ENCODE measurements at places on chromosomes 3 and 15. TPM values are rescaled to one million over a fixed set of nuclear protein-coding genes. Genes with fewer than 3 reads are reported as not detected.

Gene FMN1
- 2.4 TPM for total RNA-seq

Gene BDH1
- 48.3 TPM for total RNA-seq

DNA sequence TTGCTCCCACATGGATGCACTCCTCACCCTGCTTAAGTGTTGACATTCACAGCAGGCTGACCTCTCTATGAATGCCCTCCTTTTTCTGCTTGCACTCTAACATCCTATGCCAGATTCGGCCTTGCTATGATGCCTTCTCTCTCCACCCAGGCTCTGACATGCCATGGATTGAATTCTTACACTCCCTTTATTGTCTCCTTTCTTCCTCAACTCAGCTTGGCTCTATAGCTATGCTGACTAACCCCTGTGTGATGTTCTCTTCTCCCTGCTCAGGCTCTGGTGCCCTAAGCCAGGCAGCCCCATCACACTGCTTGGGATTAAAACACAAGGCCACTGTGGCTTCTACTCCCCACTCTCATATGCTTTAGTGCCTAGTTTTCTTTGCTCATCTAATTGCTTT lies 563.7 kb downstream of the NSUN3 start:
- no peak for DNase-seq

GRCh38 chr3:14847613-14848541 lies 29.1 kb downstream of the FGD5 start:
- DNase-seq, result no peak

- no peak for DNase-seq
Measured at GRCh38 chr15:35934383-35935049, 388.6 kb upstream of the DPH6 start.

- DNase-seq, result no peak
Measured at GRCh38 chr15:52292780-52293392, 2.7 kb downstream of the MYO5C start.

Gene ECE2
- total RNA-seq, result 1.6 TPM

DNA sequence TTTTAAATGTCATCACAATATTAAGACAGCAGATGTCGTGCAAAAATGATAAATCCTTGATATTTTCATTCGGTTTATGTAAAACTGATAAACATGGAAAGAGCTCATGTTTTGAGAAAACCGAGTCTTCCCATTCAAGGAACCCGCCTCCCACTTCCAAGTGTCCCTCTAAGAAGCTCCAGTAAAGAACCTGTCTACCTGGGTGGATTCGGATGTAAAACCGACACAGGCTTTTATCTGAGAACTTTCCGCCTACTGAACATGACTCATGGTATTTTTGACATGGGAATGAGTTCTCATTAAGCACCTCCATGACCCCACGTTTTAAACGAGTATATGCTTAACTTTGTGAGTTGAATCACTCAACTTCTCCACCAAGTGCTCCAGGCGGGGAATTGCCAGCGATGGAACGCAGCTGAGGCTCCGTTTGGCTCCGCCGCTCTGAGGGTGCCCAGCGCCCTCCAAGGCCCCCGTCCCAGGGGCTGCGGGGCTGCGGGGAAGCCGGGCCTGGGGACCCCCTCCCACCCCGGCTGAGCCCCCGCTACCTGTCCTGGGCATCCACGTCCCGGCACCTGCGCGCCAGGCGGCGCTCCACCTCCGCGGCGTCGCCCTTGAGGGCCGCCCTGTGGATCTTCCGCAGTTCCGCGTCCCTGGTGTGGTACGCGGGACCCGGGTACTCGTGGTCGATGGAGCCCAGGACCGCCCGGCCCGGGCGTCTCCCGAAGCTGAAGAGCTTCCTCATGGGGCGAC lies 119.9 kb downstream of the LMLN start:
- no peak for DNase-seq

GRCh38 chr3:140767566-140767965 lies 89.7 kb downstream of the TRIM42 start:
- DNase-seq, result no peak

Gene CASR
- not detected for total RNA-seq

Gene GOLGA6L7
- not detected for total RNA-seq

DNA sequence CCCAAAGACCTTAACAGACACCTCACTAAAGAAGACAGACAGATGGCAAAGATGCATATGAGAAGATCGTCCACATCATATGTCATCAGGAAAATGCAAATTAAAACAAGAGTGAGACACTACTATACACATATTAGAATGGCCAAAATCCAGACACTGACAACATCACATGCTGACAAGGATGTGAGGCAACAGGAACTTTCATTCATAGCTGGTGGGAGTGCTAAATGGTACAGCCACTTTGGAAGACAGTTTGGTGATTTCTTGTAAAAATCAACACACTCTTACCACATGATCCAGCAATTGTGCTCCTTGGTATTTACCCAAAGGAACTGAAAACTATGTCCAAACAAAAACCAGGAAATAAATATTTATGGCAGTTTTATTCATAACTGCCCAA lies 17.6 kb downstream of the CHDH start:
- no peak for DNase-seq

Gene IGSF10
- 5.2 TPM for total RNA-seq

Gene ARIH1
- 40.7 TPM for total RNA-seq

GRCh38 chr15:35691173-35691761 lies 145.3 kb upstream of the DPH6 start:
- DNase-seq, result no peak

DNA sequence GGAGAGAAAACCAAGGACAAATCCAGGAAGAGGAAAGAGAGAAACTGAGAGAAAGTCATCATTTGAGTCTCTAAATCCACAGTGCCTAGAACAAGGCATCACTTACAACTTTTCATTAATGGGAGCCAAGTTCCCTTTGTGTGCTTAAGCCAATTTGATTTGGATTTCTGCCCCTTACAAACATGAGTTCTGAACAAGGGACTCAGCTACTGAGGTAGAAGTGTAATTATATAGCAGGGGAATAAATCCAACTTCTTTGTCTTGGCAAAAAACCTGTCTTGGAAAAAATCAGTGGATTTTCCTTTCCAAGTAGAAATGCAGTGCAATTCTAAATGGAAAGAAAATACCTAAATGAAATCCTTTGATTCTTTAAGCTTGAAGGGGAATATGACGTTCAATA lies 307.2 kb upstream of the CNTN3 start:
- no peak for DNase-seq

Gene SLC22A14
- not detected for total RNA-seq

Measured in right atrium auricular region (tissue), 2 donors.